ENCODE measurements at places on chromosomes 11 and 22.

DNA sequence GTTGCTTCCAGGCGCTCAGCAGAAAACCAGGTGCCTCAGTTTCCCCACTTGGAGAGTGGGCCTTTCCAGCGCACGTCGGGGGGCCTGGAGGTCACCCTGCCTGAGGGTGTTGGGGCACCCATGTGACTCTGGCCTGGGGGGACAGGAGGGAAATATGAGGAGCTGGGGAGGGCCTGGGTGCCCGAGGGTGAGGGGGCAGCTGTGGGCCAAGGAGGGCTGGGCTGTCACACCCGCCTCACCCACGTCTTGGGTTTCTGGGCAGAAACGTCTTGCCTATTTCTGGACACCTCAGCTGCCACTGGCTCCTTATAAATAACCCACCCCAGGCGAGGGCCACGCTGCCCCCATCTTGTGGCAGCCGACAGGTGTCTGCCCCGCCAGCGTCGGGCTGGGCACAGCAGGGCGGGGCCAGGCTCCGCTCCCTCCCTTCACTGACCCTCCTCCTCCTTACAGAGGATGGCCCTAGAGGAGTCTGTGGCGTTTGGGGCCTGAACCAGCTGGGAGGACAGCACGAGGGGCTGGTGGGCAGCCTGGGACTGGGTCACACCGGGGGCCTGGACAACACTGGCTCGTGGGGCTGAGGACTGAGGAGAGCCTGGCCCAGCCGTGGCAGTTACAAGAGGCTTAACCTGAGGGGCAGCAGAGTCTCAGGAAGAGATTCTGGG, 1.5 kb downstream of the TNNT3 start:
- peak; percentile 80 for DNase-seq

DNA sequence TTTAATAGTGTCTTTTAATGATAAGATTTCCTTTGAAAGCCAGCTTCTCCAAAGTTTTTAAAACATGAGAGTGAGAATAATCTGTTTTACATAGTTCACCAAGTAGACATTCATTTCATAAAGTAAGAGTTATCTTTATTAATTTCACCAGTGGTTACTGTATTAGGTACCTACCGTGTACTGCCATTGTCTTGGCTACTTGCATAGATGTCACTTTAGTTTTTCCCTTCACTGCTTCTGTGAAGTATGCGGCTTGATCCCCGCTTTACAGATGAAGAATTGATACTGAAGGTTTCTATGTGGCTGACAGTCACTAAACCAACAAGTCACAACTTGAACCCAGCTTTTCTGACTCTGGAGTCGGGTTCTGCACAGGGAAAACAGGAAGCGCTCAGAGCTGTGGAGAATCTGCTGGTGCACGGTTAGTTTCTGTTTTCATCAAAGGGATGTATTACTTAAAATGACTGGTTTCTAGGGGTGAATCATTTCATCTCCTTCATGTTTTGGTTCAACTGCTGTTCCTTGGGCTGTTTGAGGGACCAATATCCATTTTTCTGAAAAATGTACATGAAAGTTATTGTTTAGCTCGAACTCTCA, 39.3 kb upstream of the MYO18B start:
- no peak for DNase-seq

DNA sequence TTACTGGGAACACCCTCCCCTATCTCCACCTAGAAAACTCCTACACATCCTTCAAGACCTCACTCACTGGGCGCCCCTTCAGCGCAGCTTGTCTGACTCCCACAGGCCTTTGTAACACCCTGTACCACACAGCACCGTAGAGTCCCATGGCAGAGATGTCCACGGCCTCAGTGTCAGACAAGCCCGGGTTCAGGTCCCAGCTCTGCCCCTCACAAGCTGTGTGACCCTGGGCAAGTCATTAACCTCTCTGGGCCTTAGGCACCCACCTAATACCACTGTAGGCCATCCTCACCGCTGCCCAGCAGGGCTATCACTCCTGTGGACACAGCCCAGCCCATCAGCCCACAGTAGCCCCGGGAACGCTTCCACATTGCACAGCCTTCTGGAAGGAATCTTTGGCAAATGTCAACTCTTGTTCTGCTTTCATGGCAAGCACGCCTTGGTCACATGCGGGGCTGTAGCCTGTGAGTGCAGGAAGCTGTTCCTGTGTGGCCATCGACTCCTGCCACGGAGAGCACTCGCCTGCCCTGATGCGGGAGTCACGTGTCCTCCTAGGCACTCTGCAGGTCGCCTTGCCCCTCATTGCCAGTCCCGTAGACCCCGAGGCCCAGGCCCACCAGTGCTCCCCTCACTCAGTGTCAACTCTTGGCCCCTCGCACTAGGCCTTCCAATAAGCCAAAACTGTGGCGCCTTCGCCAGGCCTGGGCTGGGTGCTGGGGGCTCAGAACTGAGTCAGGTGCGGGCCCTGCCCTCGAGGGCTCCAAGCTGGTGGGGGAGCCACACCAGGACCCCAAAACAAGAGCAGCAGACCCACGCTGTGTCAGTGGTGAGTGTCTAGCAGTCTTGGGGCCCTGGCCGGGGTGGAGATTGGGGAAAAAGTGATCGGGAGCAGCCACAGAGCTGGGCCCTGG, 32.9 kb upstream of the RFPL3 start:
- no peak for DNase-seq

GRCh38 chr11:63811522-63811921, 1.7 kb upstream of the SPINDOC start:
- DNase-seq = no peak

- no peak for DNase-seq
These were observed 125.8 kb downstream of the DCDC1 start for GRCh38 chr11:31243706-31244105.

GRCh38 chr11:105268404-105269062, 129.0 kb upstream of the CARD18 start:
- DNase-seq = no peak

DNA sequence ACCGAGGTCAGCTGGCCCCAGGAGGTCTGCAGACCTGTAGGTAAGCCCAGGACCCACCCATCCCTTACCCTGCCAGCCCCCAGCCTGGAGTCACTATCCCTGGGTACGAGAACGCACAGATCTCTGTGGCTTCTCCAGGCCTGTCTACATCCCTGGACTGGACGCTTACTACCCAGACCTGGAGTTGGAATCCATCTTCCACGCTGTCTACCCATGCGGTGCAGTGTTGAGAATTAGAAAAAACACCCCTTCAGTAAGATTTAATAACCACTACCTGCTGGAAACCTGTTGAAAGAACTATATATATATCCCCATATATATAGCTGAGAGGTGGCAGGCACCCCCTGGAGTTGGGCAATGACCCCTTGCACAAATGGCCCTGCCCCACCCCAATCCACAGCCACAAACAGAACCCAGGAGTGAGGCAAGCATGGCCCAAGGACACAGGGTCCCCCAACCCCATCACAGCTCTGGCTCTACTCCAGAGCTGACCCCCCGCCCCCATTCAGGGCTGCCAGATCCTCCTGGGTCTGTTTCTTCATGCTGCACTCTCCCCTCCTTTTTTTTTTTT, 17.7 kb upstream of the RGL4 start:
- peak; percentile 43 for DNase-seq

GRCh38 chr11:107848345-107848744, 10.2 kb downstream of the SLC35F2 start:
- no peak for DNase-seq

- no peak for DNase-seq
These were observed 547.7 kb downstream of the FAM181B start for GRCh38 chr11:82185925-82186324.

- no peak for DNase-seq
These were observed 152.6 kb downstream of the BARX2 start for GRCh38 chr11:129528296-129528695.

- no peak for DNase-seq
These were observed 29.3 kb downstream of the EIF3F start for GRCh38 chr11:8016440-8016839.

- no peak for DNase-seq
These were observed 62.3 kb downstream of the DEUP1 start for GRCh38 chr11:93392867-93393266.

GRCh38 chr11:18492888-18493287, 33.9 kb downstream of the TSG101 start:
- DNase-seq = no peak

- DNase-seq = peak; percentile 83
These were observed 126.4 kb downstream of the KCNQ1OT1 start for GRCh38 chr11:2573240-2574042.

DNA sequence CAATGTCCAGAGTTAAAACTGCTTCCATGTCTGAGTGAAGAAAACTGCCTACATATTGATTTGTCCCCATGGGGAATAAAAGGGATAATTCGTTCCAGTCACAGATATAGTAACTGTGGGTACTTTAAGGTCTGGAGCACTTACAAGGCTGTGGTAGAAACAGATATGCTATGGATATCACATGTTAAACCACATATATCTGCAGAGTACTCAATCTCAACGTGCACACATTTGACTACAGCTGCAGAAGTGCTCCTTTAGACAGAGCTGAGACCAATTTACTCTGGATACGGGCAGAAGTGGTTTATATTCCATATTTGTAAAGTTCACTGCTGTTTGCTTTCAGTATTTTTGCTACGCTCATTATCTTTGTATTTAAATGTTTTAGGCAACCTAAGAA, 9.7 kb upstream of the MS4A2 start:
- DNase-seq = no peak

DNA sequence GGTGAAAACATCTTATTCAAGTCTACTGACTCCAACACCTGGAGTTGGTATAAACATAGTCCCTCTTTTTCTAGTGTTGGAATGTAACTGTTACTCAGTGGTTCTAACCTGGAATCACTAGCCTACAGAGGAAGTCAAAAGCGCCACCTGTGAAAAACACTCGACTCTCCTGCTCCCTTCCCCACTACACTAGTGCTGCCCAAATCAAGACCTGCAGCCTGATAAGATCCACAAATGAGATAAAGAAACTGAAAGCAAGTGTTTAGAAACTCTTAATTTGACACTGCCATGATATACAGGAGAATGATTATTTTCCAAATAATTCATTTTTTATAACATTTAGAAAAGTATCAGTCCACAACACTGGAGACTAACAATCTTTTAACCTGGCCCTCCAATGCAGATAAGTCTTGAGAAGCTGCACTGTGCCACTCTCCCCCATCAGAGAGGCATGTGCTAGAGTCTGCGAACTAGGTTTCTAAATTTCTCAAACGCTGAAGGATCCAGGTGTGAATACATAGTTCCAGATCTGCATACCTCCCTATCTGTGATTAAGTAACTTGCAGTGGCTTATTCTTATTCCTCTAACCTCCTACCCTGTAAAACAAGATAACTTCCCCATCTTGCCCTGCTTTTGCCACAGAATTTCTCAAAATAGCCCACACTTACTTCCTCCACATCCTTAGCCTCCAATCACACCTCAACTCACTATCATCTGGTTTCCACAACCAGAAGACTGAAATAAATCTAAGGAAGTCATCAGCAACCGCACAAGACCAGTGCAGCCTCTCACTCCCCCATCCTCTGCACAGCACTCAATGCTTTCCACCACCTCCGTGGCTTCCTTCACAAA, 88.1 kb downstream of the RRAS2 start:
- no peak for DNase-seq

DNA sequence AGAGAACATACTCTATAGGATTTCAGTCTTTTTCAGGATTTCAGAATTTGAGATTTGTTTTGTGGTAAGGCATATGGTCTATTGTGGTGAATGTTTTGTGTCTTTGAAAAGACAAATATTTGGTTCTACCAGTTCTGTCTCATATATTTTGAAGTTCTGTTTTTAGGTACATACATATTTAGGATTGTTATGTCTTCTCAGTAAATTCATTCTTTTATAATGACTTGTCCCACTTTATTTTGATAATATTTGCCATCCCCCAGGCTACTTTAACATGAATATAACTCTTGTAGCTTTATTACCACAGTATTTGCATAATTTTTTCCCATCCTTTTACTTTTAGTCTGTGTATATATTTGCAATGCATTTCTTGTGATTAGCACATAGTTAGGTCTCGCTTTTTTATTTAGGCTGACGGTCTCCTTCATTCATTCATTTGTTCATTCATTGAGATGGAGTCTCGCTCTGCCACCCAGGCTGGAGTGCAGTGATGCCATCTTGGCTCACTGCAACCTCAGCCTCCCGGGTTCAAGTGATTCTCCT, 32.1 kb downstream of the MTMR3 start:
- DNase-seq = no peak

DNA sequence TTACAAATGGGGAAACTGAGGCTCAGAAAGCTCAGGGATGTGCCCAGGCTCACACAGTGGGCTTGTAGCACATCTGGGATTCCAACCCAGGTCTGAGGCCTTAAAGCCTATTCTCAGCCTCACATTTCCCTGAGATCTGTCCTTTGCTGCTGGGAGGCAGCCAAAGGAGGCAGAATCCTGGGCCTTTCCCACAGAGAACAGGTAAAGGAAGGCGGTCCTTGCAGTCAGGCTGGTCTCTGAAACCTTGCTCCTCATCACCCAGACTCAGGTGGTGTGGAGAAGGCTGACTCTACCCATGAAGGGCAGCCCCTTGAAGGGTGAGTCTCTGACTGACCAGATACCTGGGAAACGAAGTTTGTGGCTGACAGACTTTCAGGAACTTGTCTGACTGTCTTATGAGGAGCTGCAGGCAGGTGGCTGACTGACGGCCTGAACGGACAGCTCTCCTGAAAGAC, 7.8 kb downstream of the SLCO2B1 start:
- peak; percentile 17 for DNase-seq

GRCh38 chr11:77424644-77425043, 49.2 kb downstream of the PAK1 start:
- no peak for DNase-seq

GRCh38 chr11:115894176-115894575, 390.0 kb upstream of the CADM1 start:
- no peak for DNase-seq

- DNase-seq = no peak
These were observed 5.3 kb downstream of the ATF4 start for GRCh38 chr22:39525658-39525975.

DNA sequence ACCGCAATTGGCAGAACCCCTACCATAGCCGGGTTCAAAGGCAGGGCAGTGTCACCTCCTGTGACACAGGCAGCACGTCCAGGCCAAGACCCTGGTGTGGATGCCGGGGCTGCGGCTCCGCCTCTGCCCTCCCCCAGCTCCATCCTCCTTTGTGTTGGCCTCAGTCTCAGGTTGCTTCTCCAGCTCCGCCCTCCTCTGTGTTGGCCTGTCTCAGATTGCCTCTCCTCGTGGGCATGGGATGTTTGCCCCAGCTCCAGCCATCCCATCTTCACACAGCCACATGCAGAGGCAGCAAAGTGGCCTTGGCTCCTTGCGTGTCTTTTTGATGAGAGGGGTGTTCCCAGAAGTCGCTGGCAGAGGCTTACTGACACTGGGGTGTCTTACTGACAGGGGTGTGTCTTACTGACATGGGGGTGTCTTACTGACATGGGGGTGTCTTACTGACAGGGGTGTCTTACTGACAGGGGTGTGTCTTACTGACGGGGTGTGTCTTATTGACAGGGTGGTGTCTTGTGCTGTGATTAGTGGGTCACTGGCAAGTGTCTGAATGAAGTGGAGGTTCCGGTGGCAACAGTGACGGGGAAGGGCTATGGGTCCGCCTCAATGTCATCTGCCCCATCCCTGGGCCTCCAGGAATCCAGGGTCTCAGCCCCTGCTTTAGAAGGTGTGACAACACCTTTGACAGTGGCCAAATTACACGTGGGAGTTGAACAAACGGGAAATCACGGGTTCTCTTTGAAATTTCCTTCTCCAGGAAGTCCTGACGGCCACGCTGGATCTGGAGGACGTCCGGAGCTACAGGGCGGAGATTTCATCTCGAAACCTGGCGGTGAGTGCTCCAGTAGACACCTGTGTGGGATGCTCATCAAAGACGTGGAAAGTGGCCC, 24.9 kb downstream of the NADSYN1 start:
- peak; percentile 47 for DNase-seq
